ENCODE measurements at places on chromosomes 1 and 21.

- DNase-seq: no peak
Measured at GRCh38 chr1:96508233-96508632, 213.4 kb upstream of the PTBP2 start.

- no peak for DNase-seq
Measured at GRCh38 chr21:38936240-38936639, 130.5 kb downstream of the ETS2 start.

GRCh38 chr1:101247404-101248287 lies 10.8 kb downstream of the S1PR1 start:
- no peak for DNase-seq

DNA sequence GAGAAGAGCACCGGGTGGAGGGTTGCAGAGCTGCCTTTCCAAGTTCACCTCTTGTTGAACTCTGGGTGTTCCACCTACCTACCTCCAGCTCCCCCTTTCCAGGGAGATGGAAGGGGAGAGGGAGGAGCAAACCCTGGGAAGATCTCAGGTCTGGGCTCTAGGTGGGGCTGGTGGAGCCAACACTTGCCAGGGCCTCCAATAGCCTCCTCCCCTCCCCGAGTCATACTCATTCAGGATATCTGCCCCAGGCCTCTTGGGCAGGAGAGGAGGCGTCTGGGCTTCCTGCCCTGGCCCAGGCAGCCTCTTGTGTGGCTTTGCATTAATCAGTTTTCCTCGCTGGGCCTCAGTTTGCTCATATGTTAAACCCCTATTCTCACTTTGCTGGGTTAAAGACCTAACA lies 13.4 kb downstream of the RAP1GAP start:
- no peak for DNase-seq

- DNase-seq: peak; percentile 21
Measured at GRCh38 chr1:59730759-59731478, 83.8 kb upstream of the HOOK1 start.

DNA sequence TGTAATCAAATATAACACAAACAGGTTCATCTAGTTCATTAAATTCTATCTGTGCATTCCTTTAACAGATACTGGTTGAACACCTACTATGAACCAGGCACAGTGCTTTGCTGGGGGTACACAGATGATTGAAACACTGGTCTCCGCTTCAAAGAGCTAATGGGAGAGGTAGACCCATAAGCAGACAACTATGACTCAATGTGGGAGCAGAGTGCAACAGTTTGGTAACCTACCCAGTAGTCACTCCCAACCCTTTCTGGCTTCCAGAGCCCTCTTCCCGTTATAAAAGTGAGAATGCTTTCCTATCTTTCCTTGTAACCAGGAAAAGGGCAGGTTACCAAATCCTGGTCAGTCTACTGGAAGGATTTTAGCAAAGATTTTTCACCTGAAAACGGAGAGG lies 8.0 kb upstream of the ETV3 start:
- DNase-seq: no peak

GRCh38 chr1:153763365-153764225 lies 11.6 kb upstream of the SLC27A3 start:
- no peak for DNase-seq

GRCh38 chr1:115343200-115343737 lies 5.2 kb upstream of the NGF start:
- no peak for DNase-seq

GRCh38 chr1:32273391-32274208 lies 18.3 kb upstream of the HDAC1 start:
- peak; percentile 79 for DNase-seq

GRCh38 chr21:33386222-33386784 lies 16.9 kb upstream of the IFNGR2 start:
- DNase-seq: no peak

- no peak for DNase-seq
Measured at GRCh38 chr21:44000360-44000759, 11.7 kb upstream of the TRAPPC10 start.

GRCh38 chr1:63772876-63773275 lies 941 bp upstream of the ROR1 start:
- DNase-seq: no peak

GRCh38 chr1:108819878-108820277 lies 37.0 kb downstream of the AKNAD1 start:
- DNase-seq: no peak

- no peak for DNase-seq
Measured at GRCh38 chr21:33522953-33523349, 19.0 kb downstream of the GART start.

GRCh38 chr1:72969461-72969860 lies 687.1 kb upstream of the NEGR1 start:
- no peak for DNase-seq

DNA sequence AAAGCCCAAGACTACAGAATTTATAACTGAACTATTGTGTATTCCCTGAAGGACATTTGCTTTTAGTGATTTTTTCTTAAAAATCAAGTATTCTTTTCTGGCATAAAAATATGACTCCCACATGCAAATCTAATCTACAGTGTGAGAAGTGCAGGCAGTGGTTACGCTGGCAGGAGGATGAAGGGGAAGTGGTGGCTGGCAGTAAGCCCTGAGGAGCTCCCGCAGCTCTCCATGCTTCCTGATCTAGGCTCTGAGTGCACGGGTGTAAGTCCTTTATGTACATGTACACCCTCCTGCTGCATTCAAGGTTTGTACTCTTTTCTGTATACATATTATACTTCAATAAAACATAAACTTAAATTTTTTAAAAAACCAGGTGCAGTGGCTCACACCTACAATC lies 67.5 kb upstream of the PRDX6 start:
- DNase-seq: no peak

GRCh38 chr1:112618721-112619517 lies at the start of gene ST7L:
Gene ST7L (minus strand): TSS chr1:112619141. CDS start chr1:112619113, 28 bp downstream.
- DNase-seq: peak; percentile 72

- no peak for DNase-seq
Measured at GRCh38 chr1:42949312-42950115, 9.2 kb downstream of the SLC2A1 start.

- DNase-seq: no peak
Measured at GRCh38 chr1:66439031-66439740, 94.8 kb upstream of the SGIP1 start.

- DNase-seq: peak; percentile 10
Measured at GRCh38 chr1:107897438-107898345, 67.3 kb downstream of the VAV3 start.

GRCh38 chr1:157140063-157140588 lies 1.9 kb upstream of the ETV3 start:
- peak; percentile 47 for DNase-seq

DNA sequence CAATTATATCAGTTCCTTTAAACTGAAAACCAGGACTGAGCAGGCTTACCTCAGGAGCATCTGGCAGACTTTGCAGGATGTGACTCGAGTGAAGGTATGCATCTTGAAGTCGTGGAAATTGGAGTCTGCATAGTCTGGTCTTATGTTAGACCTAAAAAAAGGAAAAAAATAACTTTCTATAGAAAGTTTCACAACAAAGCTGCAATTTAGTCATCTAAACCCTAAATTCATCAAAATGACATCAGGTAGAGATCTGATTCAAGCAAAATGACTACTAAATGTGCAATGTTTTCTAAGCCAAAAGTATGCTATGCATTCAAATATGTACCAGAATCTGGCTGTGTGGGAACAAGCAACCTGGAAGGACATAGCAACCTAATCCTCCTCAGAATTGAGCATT lies 260.1 kb downstream of the VAV3 start:
- DNase-seq: no peak

GRCh38 chr1:17185485-17185860 lies 19.5 kb upstream of the PADI1 start:
- DNase-seq: no peak

DNA sequence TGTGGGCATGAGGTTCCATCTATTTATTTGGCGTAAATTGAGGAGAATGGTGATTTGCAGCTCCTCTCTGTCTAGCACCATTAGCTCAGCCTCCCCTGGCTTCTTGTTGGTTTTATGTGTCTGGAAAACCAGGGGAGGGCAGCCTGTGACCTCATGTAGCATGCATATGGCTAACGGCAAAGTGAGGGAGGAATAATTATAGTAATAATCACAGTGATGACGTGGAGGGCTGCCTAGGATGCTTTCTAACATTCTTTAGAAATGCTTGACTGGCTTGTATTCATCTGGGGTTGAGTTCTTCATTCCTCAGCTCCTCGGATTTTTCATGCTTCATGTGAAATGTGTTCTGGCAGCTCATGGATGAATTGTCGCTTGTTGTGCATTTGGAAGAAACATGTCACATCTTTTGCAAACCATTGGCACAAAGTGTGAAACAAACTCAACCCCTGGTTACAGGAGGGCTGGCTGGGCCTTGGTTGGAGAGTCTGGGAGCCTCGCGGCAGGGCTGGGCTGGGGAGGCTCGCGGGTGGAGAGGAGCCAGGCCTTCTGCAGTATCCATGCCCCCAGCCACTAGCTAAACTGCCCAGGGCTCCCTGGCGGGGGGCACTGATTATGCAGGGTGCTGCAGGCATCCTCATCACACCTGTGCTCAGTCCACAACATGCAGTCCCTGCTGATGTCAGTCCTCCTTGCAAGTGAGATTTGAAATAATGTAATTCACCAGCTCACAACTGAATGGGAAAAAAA lies 149.6 kb downstream of the DISC1 start:
- no peak for DNase-seq

GRCh38 chr1:157357111-157357510 lies 195.2 kb downstream of the FCRL5 start:
- no peak for DNase-seq

GRCh38 chr1:92317836-92318493 lies 19.1 kb downstream of the RPAP2 start:
- peak; percentile 32 for DNase-seq

DNA sequence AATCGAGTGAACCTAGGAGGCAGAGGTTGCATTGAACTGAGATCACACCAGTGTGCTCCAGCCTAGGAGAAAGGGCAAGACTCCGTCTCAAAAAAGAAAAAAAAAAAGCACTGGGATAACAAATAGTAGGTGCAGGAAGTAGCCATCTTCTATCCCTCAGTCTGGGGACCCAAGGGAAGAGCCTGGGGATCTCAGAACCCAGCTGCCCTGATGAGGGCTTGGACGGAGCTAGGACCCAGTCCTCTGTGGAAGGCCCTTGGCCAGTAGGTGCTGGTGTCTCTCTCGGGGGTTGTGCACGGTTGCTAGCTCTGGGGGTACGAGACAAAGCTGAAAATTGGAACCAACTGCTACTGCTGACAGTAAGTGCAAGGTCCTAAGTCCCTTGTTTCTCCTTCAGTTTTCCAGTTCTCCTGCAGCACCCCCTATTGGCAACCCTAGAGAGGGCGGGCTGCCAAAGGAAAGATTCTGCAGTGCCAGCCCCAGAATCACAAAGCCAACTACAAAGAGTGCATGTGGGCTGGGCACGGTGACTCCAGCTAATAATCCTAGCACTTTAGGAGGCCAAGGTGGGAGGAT lies 57.6 kb upstream of the KIF1B start:
- peak; percentile 60 for DNase-seq

DNA sequence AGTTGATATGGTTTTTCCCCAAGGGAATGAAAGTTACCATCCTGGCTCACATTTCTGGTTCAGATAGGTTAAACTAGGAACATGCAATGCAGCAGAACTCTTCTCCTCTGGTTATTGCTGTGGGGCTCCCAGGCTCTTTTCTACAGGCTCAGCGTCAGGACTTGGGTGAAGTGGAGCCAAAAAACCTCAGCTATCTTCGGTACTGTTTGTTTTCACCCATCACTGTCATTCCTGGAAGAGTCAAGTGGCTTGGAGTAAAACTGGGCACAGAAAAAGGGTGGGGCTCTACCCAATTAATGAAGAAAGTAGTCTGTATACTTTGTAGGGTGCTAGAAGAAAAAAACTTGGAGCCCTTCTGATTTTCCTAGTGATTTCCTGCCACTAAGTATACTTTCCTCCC lies 9.4 kb downstream of the WNT2B start:
- no peak for DNase-seq

GRCh38 chr1:232066521-232066920 lies 439.9 kb downstream of the DISC1 start:
- no peak for DNase-seq

DNA sequence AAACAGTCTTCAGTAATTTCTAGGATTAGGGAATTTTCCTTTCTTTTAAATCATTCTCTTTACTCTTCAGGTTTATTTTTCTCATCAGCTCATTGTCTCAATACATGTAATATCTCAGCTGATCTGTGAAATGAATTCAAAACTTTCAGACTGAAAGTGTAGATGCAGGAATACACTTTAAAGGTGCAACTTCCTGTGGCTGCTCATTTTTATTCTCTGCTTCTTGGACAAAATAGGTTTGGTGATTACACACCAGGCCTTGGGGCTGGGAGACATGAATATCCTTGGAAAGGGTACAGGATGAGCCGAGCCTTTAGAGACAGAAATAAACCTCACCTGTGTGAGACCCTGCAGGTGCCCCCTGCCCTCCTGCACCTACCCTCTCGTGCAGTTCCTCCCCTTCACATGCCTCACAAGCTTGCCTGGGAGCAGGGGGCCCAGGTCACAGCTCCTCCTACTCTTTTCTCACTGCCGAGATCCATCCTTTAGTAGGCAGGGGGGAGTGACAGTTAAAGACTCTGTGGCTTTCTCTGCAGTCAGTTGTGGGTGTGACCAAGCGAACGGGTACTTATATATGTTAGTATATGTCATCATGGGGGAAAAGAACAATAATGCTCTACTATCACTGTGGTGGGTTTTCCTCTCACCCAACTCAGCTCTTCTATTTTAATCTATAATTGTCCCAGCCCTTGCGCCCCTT lies 23.6 kb downstream of the XCL2 start:
- peak; percentile 54 for DNase-seq

- no peak for DNase-seq
Measured at GRCh38 chr1:237861944-237862343, 28.8 kb downstream of the ZP4 start.

- no peak for DNase-seq
Measured at GRCh38 chr1:41023279-41023990, 1.9 kb upstream of the SLFNL1 start.

GRCh38 chr1:198633675-198634121 lies 5.1 kb upstream of the PTPRC start:
- DNase-seq: no peak

DNA sequence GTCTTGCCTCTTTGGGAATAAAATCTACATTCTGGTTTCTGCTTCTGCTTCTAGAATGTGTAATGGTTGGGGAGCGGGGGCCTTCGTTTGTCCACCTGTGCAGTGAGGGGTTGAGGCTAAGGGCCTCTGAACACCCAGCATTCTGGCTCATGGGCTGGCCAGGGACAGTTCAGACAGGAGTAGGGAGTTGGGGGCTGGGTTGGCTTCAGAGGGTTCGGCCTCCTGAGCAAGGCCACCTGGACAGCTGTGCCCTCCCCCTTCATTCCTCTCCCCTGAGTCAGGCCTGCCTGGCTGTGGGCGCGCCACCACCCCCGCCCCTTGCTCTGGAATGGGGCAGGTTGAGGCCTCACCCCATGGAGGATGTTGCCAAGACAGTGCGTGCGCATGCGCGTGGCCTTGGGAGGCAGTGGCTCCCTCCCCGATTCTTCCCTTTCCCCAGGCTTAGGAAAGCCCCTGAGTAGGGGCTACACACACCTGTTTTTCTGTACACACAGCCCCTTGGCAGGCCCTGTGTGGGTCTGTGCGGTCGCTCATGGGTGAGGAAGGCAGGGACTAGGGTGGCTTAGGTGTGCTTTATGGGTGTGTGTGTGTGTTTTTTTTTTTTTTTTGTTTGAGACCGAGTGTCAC lies 57.0 kb downstream of the YARS1 start:
- no peak for DNase-seq

- no peak for DNase-seq
Measured at GRCh38 chr1:11951901-11952300, 17.4 kb downstream of the PLOD1 start.

GRCh38 chr1:110503471-110503870 lies 15.5 kb downstream of the KCNA10 start:
- DNase-seq: no peak

All from activated T-cell treated with anti-CD3 and anti-CD28 coated beads, Interleukin-2, amount 50 U/mL, for 72 hours (primary cell).